ENCODE measurements at places on chromosomes 12 and 14. TPM values are rescaled to one million over a fixed set of nuclear protein-coding genes. Genes with fewer than 3 reads are reported as not detected.

DNA sequence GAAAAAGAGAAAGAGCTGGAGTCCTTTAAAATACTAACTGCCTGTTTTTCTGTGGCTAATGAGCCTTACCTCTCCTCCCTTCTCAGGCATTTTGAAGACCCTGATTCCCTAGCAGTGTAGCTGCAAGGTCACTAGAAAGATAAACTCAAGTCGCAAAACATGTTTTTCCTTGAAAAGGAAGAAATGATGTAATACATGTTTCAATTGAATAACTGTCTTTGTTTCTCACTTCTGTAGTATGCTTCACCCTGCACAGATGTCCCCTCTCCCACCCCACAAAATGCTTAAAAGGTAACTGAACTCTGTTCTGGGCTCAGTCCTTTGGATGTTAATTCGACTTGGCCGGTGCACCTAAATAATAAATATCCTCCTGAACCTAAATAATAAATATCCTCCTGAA lies 1350.3 kb downstream of the TMEM121 start:
- no peaks in the 10 kb centered on the region for H3K27me3 ChIP-seq
- H3K4me1 ChIP-seq: no peaks in the 10 kb centered on the region
- no peak for DNase-seq
- no peak overlapping the region for H3K4me3 ChIP-seq
- H3K27ac ChIP-seq: no peak overlapping the region
- no peaks in the 10 kb centered on the region for H3K36me3 ChIP-seq

GRCh38 chr12:66132408-66132807 lies 1.9 kb upstream of the LLPH start:
- H3K27me3 ChIP-seq: no peaks in the 10 kb centered on the region
- no peak overlapping the region for H3K4me3 ChIP-seq
- H3K4me1 ChIP-seq: peaks cover 12% of the 10 kb centered on the region
- no peaks in the 10 kb centered on the region for H3K36me3 ChIP-seq
- no peak overlapping the region for H3K27ac ChIP-seq
- DNase-seq: no peak

GRCh38 chr14:102481791-102482238 lies 27.8 kb downstream of the ANKRD9 start:
- DNase-seq: no peak
- H3K27ac ChIP-seq: no peak overlapping the region
- H3K36me3 ChIP-seq: no peaks in the 10 kb centered on the region
- H3K4me3 ChIP-seq: no peak overlapping the region
- no peaks in the 10 kb centered on the region for H3K4me1 ChIP-seq

Gene TMEM119
- 2.2 TPM for polyA plus RNA-seq

- H3K4me3 ChIP-seq: no peak overlapping the region
- H3K4me1 ChIP-seq: no peaks in the 10 kb centered on the region
- no peak for DNase-seq
- no peak overlapping the region for H3K27ac ChIP-seq
- H3K27me3 ChIP-seq: no peaks in the 10 kb centered on the region
Observed at GRCh38 chr14:39853441-39853840, 421.2 kb upstream of the FBXO33 start.

Gene GALNT4
- 4.3 TPM for polyA plus RNA-seq

- no peak for DNase-seq
- H3K27me3 ChIP-seq: no peaks in the 10 kb centered on the region
- no peak overlapping the region for H3K4me3 ChIP-seq
- H3K36me3 ChIP-seq: no peaks in the 10 kb centered on the region
- peaks cover 39% of the 10 kb centered on the region for H3K4me1 ChIP-seq
Observed at GRCh38 chr12:26822026-26822425, 11.0 kb downstream of the ITPR2 start.

Data from pancreas (tissue), 10 donors.